ENCODE measurements at places on chromosomes 13 and 19.

DNA sequence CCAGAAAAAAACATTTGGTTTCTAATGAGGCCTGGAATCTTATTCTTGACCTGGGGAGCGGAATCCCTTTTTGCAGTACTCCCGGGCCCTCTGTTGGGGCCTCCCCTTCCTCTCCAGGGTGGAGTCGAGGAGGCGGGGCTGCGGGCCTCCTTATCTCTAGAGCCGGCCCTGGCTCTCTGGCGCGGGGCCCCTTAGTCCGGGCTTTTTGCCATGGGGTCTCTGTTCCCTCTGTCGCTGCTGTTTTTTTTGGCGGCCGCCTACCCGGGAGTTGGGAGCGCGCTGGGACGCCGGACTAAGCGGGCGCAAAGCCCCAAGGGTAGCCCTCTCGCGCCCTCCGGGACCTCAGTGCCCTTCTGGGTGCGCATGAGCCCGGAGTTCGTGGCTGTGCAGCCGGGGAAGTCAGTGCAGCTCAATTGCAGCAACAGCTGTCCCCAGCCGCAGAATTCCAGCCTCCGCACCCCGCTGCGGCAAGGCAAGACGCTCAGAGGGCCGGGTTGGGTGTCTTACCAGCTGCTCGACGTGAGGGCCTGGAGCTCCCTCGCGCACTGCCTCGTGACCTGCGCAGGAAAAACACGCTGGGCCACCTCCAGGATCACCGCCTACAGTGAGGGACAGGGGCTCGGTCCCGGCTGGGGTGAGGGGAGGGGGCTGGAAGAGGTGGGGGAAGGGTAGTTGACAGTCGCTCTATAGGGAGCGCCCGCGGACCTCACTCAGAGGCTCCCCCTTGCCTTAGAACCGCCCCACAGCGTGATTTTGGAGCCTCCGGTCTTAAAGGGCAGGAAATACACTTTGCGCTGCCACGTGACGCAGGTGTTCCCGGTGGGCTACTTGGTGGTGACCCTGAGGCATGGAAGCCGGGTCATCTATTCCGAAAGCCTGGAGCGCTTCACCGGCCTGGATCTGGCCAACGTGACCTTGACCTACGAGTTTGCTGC is at the start of gene ICAM4:
Gene ICAM4 (plus strand): TSS at position 153 of the 935 bp plus-strand sequence. CDS start 58 bp downstream, at position 211.
- peak within 1 kb of the TSS; percentile 51 for H3K4me3 ChIP-seq
- H3K36me3 ChIP-seq, result peaks cover 8% of the 10 kb centered on the region
- peaks cover 16% of the 10 kb centered on the region for H3K4me1 ChIP-seq
- H3K27ac ChIP-seq, result peak within 1 kb of the TSS; percentile 43
- H3K27me3 ChIP-seq, result peaks cover 83% of the 10 kb centered on the region

DNA sequence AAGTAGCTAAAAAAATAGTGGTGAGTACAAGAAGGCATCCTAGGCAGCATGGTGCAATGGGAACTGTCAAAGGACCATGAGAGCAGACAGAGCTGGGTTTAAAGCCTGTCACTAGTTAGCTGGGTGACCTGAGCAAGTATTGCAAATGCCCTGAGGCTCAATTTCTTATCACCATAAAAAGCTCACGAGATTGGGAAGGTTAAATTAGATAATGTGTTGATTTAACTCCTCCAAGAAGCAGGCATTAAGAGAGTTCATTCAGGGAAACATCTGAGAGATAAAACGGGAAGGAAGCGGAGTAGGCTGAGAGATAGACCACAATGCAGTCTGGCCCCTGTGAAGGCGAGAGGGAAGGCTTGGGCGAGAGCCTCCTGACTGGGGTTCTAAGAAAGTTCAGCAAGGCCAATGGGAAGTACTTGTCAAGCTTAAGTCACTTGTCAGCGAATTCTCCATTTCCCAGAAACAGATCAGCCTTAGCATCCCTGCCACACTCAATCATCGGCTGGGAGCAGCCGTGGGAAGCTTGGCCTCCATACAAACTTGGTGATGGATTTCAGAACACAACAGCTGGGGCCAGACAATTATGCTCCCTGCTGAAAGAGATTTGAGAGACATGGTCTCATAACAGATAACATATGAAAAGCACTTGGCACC is 105.5 kb downstream of the POU4F1 start:
- H3K27ac ChIP-seq, result no peak overlapping the region
- H3K36me3 ChIP-seq, result no peaks in the 10 kb centered on the region
- no peak overlapping the region for H3K4me3 ChIP-seq

GRCh38 chr19:5588906-5589676 is 21.3 kb upstream of the TINCR start:
- no peak overlapping the region for H3K27ac ChIP-seq
- H3K27me3 ChIP-seq, result no peaks in the 10 kb centered on the region
- peaks cover 20% of the 10 kb centered on the region for H3K36me3 ChIP-seq
- DNase-seq, result no peak
- H3K4me3 ChIP-seq, result no peak overlapping the region

DNA sequence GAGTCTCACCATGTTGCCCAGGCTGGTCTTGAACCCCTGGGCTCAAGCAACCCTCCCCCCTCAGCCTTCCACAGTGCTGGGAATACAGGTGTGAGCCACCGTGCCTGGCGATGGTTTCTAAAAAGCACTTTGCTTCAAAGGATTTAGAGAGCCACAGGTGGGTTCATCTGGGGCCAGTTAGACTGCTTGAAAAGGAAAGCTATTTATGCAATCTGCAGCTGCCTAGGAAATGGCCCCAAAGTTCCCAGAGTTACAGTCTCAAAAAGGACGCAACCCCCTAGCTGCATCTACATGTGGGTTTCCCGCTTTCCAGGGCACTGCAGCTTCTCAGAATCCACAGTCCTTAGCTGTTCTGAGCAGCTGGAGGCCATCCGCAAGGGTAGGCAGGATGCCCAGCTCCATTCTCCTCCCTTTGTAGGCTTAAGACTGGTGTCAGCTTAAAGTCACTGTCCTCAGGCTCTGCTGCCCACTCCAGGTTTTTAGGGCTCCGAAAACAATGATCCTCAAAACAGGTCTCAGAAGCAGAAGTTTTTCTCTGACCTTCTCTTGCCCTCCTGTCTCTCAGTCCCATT is 41.4 kb downstream of the ZNF823 start:
- H3K27me3 ChIP-seq, result peaks cover 2% of the 10 kb centered on the region
- peaks cover 3% of the 10 kb centered on the region for H3K36me3 ChIP-seq
- peaks cover 23% of the 10 kb centered on the region for H3K4me1 ChIP-seq
- H3K27ac ChIP-seq, result no peak overlapping the region
- H3K4me3 ChIP-seq, result no peak overlapping the region
- no peak for DNase-seq

DNA sequence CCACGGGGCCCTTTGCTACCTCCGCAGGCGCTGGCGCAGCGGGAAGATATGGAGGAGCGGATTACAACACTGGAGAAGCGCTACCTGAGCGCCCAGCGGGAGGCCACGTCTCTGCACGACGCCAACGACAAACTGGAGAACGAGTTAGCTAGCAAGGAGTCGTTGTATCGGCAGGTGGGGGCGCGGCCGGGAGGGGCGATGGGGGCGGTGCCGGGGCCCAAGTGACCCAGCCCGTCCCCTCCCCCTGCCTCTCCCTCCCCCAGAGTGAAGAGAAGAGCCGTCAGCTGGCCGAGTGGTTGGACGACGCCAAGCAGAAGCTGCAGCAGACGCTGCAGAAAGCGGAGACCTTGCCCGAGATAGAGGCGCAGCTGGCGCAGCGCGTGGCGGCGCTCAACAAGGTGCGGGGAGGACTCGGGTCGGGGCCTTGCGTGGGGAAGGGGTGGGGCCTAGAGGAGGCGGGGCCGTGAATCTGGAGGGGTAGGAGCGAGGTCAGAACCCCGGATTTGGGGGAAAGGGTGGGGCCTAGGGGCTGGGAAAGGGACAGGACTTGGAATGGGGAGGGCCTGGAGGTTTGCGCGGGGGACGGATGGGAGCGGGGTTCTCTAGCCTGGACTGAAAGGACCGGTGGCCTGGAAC is 13.7 kb downstream of the PPFIA3 start:
- no peak for DNase-seq
- H3K4me1 ChIP-seq, result peaks cover 9% of the 10 kb centered on the region
- no peaks in the 10 kb centered on the region for H3K27me3 ChIP-seq
- H3K36me3 ChIP-seq, result peaks cover 11% of the 10 kb centered on the region

GRCh38 chr13:39023316-39023715 is 14.6 kb downstream of the PROSER1 start:
- DNase-seq, result no peak
- H3K4me3 ChIP-seq, result peak overlapping the region; percentile 2
- H3K4me1 ChIP-seq, result peaks cover 7% of the 10 kb centered on the region
- H3K36me3 ChIP-seq, result peaks cover 34% of the 10 kb centered on the region

DNA sequence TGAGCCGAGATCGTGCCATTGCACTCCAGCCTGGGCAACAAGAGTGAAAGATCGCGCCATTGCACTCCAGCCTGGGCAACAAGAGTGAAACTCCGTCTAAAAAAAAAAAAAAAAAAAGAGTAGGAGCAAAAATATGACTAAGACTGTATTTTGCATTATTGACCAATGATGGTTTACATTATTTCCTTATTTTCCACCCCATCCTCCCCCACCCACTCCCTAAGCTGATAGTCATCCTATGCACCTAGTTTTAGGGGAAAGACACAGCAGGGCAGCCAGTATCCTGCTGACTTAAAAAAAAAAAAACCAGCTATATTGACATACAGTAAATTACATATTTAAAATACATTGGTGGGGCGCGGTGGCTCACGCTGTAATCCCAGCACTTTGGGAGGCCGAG is 25.1 kb downstream of the VAV1 start:
- H3K4me3 ChIP-seq, result no peak overlapping the region
- no peak for DNase-seq
- H3K27me3 ChIP-seq, result peaks cover 11% of the 10 kb centered on the region
- H3K36me3 ChIP-seq, result no peaks in the 10 kb centered on the region

- no peaks in the 10 kb centered on the region for H3K27me3 ChIP-seq
- H3K4me3 ChIP-seq, result peak overlapping the region; percentile 14
- no peaks in the 10 kb centered on the region for H3K4me1 ChIP-seq
- DNase-seq, result no peak
- H3K36me3 ChIP-seq, result peaks cover 8% of the 10 kb centered on the region
These were observed 3.2 kb downstream of the ZNF726 start for GRCh38 chr19:23917856-23918255.

GRCh38 chr13:67408798-67409197 is 178.7 kb upstream of the PCDH9 start:
- no peak overlapping the region for H3K4me3 ChIP-seq
- no peaks in the 10 kb centered on the region for H3K27me3 ChIP-seq
- no peaks in the 10 kb centered on the region for H3K36me3 ChIP-seq
- no peak overlapping the region for H3K27ac ChIP-seq

DNA sequence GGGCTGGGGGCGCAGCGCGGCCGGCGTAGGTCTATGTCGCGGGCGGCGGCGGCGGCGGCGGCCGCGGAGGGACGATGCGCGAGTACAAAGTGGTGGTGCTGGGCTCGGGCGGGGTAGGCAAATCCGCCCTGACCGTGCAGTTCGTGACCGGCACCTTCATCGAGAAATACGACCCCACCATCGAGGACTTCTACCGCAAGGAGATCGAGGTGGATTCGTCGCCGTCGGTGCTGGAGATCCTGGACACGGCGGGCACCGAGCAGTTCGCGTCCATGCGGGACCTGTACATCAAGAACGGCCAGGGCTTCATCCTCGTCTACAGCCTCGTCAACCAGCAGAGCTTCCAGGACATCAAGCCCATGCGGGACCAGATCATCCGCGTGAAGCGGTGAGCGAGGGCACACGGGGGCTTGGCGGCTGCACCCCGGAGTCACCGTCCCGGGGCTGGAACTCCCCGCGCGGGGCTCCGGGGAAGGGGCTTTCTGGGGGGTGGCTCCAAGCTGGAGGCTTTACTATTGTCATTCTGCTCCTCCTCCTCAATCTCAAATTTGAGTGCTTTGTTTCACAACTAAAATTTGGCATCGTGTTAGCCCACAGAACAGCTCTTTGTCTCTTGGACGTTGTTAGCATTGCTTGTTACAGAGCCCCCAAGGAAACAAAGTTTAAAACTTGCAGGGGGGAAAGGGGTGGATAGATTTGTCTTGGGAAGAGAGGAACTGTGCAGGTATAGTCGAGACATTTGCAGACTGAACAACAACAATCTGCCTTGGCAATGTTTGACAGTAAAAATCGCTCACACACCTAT is 630 bp downstream of the RAP2A start:
- H3K4me1 ChIP-seq, result peaks cover 21% of the 10 kb centered on the region
- peak overlapping the region; percentile 94 for H3K27ac ChIP-seq
- no peaks in the 10 kb centered on the region for H3K27me3 ChIP-seq
- H3K4me3 ChIP-seq, result peak overlapping the region; percentile 99

DNA sequence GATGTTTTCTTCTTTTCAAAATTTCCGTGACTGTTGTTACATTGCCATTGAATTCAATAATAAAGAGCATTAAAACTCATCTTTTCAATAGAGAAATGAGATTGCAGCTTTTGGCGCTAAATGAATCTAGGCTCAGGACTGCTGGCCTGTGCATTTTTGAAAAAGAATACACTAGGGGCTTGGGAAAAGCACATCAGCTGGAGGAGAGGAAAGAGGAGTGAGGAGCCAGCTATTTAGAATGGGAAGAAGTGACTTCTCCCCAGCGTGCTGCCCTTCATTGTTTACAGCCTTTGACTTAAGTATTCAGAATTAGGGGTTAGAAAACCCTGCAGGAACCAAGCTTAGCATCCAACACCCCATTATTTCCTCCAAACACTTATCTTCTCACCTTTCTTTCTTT is 43.3 kb downstream of the TNFSF11 start:
- no peak overlapping the region for H3K27ac ChIP-seq
- no peaks in the 10 kb centered on the region for H3K36me3 ChIP-seq
- peaks cover 19% of the 10 kb centered on the region for H3K4me1 ChIP-seq
- H3K4me3 ChIP-seq, result no peak overlapping the region

DNA sequence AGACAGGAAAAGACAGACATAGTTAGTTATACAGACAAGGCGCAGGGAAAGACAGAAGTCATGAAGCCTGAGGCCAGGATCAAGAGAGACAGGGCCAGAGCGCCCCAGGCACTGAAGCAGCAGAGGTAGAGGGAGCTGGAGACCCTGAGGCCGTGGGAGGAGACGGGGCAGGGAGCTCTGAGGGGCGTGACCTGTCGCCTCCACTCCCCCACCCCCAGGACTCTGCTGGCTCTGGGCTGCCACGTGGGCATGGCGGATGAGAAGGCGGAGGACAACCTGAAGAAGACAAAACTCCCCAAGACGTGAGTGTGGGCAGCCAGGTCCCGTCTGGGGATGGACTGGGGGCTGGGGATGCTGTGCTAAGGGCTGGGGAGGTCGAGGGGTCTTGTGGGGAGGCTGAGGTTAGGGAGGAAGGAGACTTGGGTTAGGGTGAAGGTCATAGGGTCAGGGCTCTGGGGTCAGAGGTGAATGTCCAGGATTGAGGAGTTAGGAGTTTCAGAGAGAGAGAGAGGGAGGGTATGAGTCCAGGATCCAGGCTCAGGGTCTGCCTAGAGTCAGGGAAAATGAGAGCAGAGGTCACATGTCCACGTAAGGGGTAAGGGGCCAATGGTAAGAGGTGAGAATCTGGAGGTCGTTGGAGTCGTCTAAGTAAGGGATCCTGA is 31.1 kb downstream of the RYR1 start:
- H3K4me3 ChIP-seq, result no peak overlapping the region
- H3K36me3 ChIP-seq, result no peaks in the 10 kb centered on the region
